Transverse colon (tissue), 4 donors: ENCODE measurements at places on chromosomes 6 and 20. TPM values are rescaled to one million over a fixed set of nuclear protein-coding genes. Genes with fewer than 3 reads are reported as not detected.
A peak's percentile ranks its signal among the peaks of the same experiment; 100 is the strongest.

- no peak for DNase-seq
Observed at GRCh38 chr6:138987080-138987642, 892 bp downstream of the REPS1 start.

DNA sequence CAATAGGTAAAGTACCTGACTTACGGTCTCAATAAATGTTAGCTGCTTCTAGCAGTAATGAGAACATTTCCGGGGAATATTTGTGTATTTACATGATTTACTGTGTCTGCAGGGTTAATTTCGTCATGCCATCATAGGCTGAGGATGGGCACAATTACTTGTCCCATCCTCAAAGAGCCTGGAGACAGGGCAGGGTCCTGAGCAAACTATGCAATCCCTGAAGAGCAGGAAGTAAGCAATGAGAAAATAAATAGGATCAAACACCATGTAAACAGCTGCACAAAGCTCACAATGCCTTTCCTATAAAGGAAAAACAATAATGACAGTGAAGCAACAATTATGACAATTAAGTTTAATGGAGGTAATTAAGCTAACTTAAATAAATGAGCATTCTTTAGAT, 114.6 kb upstream of the FOXQ1 start:
- DNase-seq = no peak

DNA sequence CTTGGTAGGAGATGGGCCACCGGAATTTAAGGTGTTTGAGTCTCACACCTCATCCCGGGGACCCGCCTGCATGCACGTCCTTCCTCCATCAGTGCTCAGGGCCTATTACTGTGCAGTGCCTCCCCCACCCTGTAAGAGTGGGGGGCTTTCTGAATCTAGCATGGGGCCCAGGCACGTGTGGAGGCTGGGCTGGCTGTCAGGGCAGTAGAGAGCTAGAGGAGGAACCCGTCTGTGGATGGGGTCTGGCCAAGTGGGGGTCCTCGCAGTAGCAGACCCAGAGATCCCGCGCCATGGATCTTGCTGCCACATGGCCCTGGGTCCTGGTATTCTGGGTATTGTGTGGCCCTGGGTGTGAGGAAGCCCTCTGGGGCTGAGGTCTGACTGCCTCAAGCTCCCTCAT, 42.9 kb downstream of the SRC start:
- DNase-seq = no peak

KHDC1 gene
- total RNA-seq = not detected

TBC1D32 gene
- total RNA-seq = 13.4 TPM

DNA sequence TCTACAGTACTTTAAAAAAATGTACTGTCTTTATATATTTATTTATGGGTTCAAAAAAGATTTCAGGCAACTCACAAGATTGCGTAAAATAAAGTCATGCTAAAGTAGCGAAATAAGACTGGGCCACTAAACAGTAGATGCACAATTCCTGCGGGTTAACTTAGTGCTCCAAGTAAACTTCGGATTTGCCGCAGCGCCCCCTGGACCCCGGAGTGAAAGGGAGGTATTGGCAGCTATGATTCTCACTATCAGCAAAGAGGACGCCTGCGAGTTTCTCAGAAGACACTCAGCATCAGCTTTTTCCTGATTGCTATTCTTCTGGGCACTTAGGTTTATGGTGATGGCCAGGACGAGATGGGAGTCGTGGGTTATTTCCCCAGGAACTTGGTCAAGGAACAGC, 1.4 kb downstream of the OTOR start:
- no peak for DNase-seq

RCAN2 gene
- 7.4 TPM for total RNA-seq

IL17A gene
- total RNA-seq = not detected

DNA sequence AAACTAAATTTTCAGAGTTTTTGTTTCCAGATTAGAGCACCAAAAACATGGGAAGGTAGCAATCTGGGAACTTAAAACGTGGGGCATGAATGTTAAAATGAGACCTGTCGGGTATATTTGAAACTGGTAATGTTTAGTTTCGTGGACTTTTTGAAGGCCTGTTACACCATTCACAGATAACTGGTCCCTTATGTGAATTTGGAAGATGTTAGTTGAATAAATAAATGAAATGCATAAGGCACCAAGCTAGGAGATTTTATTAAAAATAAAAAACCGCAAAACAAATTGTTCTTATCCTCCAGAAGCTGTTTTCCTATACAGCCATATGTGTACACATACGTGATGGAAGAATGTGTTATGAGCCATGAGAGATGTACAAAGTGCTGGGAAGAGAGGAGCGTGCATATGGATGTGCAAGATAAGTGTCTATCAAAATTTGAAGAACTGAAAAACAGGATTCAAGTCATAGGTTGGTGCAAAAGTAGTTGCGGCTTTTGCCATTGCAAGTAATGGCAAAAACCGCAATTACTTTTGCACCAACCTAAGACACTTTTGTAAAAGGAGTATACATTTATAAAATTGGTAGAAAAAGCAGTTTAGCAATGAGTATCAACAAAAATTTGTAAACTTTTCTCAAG, 700 bp upstream of the MCUR1 start:
- DNase-seq = no peak

- no peak for DNase-seq
Observed at GRCh38 chr6:115896538-115897129, 164.1 kb downstream of the FRK start.

- DNase-seq = no peak
Observed at GRCh38 chr6:63476302-63476701, 96.0 kb upstream of the LOC128125822 start.

- peak; percentile 70 for DNase-seq
Observed at GRCh38 chr6:53065266-53066076, at the start of gene FBXO9. FBXO9 (plus strand) TSS chr6:53065404; CDS start chr6:53065790, 386 bp downstream.

DNA sequence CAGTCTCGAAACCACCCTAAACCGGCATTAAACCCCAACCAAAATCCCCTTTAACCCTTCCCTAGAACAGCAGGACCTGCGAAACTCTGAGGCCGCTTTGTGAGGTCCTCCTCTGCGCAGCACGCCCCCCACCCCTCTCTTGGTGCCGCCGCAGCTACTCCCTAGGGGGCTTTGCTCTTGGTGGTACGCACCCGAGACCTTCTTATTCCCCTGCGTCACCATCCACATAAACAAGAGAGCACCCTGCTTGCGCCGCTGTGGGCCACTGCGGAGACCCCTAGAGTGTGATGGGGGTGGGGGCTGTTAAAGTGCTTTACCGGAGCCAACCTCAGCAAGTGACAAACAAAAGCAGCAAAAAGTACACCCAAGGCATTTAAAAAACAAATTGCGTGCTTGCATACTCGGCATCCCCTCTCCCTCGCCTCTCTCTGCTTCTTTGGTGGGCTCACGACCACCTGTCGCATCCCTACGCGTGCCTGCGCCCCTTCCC, 502 bp upstream of the GNAS start:
- no peak for DNase-seq

GRCh38 chr20:38893565-38894090, 32.6 kb upstream of the FAM83D start:
- peak; percentile 78 for DNase-seq

DNA sequence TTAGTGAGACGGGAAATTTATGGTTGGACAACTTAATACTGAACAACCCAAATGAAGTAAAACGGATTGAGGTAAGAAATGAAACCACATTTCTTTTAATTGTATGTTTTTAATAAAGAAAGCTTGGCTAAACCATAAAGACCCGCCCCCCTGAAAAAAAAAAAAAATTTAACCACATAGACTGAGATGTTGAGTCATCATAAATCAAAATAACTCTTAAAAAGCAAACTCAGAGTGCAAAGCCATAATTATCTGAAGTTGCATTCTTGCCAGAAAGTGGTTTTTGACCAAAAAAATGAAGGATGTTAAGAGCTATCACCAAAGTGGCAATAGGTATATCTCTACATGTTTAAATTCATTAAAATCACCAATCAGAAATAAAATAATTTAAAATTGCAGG, 101.8 kb upstream of the COL21A1 start:
- no peak for DNase-seq

DNA sequence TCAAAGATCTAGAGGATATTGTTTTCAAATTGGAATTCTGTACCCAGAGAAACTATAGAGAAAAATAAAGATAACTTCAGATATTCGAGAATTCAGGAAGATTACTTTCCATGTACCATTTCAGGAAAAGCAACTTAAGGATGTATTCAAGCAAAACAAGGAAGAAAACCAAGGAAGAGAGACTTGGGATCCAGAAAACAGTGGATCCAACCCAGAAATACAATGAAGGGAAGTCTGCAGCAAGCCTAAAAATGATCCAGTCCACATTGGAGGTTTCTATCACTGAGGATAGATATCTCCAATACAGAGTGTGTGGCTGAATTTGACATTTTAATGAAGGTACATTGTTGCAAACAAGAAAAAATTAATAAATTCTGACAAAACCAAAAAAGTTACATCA, 201.0 kb downstream of the EYA2 start:
- no peak for DNase-seq

TP53RK gene
- total RNA-seq = 26.7 TPM
